CD4-positive, alpha-beta T cell treated with Interleukin-6 at 100 ng/mL for 8 hours (primary cell): ENCODE measurements at places on chromosomes 1 and 21.
A peak's percentile ranks its signal among the peaks of the same experiment; 100 is the strongest.

GRCh38 chr1:206631085-206631509, 4.2 kb upstream of the DYRK3 start:
- no peak for DNase-seq

DNA sequence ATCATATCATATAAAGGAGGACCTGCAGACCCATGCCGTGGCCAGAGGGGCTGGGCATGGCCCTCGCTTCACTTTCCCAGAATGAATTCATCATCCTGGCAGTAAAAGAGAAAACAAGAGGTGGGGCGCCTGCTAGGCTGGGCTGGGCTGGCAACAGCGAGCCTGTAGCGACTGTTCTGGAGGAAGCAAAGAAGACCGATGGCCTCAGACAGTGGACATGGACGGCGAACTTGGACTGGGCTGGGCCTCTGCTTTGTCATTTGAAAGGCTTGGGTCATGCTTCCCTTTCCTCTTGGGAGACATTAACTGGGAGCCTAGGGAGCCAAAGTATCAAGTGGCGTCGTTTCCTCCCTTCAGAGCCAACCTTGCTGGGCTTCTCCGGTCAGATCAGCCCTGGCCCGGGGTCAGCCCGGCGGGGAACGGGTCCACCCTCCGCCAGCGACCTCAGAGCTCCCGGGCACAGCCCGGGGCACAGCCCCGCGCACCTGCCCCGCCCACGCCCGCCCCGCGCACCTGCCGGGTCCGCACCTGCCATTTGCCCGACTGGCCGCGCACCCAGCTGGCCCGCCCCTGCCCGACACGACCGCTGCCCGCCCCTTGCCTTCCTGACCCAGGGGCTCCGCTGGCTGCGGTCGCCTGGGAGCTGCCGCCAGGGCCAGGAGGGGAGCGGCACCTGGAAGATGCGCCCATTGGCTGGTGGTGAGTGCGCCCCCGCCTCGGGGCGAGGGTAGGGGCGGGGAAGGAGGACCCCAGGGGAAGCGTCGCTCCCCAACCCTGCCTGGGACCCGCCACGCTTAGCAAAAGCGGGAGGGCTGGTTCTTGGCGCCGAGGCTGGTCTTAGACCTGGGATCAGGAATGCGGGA, at the start of gene FAM3B:
Gene FAM3B (plus strand): TSS at position 602 of the 863 bp plus-strand sequence. CDS start 79 bp downstream, at position 681.
- DNase-seq, result no peak

DNA sequence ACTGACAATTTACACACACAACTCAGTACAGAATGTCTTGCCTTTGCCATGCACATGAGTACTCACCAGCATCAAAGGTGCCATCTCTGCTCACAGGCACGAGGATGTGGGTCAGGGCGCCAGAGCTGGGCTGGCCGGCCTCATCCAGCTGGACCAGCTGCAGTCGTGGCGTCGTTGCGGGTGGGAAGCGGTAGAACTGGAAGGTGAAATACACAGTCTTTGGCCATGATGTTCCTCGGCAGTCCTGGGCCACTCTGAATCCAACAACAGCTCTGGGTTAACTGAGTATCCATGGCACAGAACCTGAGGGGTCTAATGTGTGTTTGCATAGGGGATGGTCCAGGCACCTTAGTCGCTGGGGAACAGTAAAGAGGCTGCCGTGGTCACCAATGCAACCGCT, 87.7 kb downstream of the NPHP4 start:
- no peak for DNase-seq

DNA sequence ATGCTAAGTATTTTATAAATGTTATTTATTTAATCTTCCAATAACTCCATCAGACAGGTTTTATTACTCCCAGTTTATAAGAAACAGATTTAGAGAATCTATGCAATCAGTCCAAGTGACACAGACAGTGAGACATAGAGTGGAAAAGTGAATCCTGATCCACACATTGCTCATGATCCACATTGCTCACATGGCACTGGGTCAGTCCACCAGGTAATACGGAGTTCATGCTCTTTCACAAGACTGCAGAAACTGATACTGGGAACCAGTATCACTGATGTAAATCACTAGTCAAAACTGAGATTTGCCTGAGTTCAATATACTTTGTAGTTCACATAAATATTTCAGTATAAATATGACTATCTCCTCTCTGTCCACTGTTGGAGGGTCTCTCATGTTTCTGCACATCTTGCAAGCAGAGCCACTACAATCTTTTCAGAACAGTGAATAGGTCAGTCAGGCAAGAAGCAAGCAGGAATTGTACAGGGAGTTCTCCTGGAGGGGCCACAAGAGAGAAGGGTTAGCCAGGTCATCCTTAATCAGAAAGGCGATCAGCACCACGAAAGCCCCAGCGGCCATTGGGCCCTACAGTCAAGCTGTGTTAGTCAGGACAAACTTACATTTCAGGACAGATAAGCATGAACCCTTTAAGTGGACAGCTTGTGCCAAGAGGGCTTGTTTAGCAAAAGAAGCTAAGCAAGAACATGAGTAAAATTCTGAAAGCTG, 275.4 kb upstream of the NR5A2 start:
- no peak for DNase-seq

GRCh38 chr1:76021846-76022245, 52.7 kb upstream of the ST6GALNAC3 start:
- DNase-seq, result no peak

GRCh38 chr21:31675318-31675717, 15.8 kb downstream of the SOD1 start:
- no peak for DNase-seq

DNA sequence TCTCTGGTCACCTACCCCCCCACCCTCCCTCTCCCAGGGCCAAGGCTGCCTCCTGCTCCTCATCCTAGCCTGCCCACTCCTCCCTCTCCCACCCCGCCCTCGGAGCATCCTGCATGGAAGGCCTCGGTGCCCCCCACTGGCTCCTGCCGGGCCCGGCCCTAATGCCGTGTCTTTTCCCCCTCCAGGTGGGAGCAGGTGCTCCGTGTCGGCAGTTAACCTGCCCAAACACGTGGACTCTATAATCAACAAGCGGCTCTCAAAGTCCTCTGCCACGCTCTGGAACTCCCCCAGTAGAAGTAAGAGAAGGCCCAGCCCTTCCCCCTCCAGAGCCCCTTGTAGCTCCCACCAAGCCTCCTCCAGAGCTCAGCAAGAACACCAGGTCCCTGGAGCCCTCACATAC, 18.8 kb downstream of the MAP7D1 start:
- no peak for DNase-seq

- no peak for DNase-seq
These were observed 10.3 kb upstream of the SLC30A10 start for GRCh38 chr1:219938706-219939105.

DNA sequence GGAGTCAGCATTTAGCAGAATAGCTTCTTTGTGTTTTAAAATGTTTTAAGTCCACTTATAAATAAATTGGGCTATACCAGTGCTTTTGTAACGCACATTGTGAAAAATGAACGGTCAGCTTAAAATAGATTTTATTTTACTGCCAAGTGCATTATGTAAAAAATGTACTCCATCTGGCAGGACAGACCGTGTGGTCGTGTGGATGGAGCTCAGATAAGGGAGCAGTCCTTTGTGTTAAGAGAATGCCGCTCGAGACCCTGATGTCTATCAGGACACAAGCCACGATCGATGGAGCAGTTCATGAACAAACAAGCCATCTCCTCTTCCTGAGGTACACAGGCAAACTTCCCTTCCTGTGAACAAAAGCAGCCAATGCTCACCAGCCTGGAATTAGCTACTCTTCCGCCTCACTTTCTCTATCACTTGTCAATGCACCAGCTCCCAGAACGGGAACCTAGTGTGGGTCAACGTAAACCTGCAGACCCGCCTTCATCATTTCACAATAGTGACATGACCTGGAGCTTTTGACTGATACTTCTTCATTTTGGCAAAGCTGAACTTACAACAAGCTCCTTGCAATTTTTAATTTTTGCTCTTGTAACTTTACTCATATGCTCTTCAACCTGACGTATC, 243.5 kb downstream of the TGFB2 start:
- DNase-seq, result no peak

DNA sequence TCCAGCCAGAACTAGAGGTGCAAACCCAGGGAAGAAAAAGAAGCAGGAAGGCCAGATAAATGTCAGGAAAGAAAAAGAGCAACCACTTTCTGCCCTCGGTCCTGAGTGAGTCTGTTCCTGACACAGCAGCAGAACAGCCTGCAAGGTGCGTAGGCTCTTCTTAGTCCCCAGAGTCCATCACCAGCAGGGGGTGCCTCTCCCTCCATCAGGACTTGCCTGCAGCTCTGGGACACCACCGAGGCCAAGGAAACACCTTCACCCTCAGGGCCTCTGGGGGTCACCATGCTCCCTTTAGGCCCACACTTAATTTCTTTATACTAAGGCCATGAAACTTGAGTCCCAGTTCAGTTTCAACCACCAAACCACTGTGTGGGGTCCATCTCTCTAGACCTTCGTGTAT, 43.7 kb upstream of the NFASC start:
- DNase-seq, result no peak

DNA sequence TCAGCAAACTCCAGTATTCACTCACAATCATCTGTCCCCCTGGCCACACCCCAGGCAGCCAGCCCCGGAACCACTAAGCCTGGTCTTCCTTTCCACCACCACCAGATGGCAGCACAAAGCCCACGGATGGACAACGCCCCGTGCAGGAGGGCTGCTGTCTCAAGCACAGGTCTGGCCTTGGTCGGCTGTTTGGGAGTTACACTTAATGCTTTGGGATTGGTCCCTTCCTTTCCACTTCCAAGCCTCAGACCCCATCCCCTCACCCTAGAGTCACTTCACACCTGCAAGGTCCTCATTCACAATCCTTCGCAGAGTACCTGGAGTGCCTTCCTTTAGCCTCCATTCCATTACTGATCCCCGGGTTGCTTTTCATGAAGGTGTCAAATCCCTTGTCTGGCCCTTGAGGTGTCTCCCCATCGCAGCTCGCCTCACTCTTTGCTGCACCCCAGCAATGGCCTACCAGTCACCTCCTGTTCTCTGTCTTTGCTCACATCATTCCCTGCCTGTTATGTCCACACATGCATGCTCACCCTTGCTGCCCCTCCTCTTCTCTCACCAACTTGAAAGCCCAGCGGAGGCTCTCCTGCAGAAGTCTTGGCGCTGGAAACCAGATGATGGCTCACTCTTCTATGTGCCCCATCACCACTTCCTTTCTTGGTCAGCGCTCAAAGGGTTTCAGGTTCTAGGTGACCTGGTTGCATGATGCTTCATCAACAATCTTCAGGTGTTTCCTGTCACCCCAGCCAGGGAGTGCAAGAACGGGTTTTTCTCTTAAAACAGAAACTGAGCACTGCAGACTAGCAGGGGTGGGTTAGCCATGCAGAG, 24.9 kb upstream of the KCNA2 start:
- DNase-seq, result peak; percentile 89

DNA sequence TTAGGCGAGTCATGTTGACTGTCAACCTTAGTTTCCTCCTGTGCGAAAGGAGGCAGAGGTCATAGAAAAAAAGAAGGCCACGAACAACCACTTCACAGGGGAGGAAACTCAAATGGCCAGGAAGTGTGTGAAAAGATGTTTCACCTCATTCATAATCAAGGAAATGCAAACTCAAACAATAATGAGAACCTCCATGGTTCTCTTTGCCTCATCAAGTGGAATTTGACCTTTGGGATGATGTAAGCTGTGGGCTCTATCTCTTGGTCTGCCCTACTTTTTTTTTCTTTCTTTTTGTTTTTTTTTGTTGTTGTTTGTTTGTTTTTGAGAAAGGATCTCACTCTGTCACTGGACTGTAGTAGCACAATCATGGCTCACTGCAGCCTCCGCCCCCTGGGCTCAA, 55.9 kb upstream of the GRHL3 start:
- no peak for DNase-seq

DNA sequence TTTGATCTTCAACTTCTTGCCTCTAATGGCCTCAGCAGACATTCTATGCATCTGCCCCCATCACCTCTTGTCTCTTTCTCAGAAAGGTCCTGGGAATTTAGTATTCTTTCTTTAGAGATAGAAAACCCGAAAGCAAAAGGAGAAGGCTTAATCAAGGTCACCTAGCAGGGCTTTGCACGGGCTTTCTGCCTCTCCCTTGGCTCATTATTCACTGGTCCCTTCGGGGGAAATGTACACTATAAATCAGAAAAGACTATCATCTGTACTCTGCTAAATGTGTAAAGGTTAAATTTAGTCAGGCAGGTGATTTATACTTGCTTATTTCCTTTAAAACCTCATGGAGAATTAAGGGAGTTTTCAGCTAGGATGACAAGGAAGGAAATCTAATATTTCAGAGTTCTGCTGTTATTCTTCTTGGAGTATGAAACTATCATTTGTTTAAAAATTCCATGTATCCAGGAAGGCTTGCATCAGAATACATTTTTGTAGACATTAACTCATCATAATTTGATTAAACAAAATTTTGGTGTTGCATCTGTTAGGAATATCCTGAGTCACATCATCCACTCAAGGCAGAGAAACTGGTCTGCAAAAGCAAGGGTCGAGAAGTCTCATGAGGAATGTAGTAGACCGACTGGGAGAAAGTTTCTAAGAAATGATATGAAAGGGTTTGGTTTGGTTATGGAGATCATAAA, 124.6 kb downstream of the GABPA start:
- no peak for DNase-seq

GRCh38 chr1:157147906-157148700, 9.9 kb upstream of the ETV3 start:
- no peak for DNase-seq

DNA sequence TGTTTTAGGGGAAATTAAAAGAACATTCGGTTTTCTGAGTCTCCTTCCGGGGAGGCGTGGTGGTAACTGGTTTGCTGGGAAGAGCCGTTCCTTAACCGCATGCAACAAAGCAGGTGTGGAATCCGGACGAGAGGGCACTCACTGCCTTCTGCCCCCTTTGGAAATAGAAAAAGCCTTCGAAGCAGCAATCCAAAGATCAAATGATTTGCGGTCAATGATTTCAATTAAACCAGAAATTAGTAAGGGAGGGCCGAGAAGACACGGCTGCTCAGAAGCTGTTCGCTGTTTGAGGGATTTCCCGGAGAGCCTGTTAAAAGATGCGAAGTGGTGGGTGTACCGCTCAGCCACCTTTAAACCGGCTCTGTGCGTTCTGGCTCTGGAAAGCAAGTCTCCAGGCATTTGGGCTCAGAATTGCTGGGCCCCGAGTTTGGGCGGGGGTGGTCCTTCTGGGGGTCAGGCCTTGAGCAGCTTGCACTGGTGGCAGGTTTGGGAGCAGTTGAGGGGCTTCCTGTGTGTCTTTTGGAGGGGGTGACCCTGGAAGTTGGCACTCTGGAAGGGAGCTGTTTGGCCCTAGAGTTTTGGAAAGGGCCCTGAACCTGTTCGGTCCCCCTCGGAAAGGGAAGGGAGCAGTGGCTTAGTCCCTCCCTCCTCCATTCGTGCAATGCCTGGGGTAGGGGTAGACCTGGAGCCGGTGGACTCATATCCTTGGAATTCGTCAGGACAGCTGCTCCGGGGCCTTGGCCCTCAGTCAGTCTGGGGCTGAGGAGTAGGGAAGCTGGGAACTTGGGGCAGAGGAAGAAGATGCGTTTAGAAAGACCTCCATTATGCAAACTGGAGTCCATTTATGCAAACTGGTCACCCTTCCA, 3.1 kb downstream of the SIM2 start:
- DNase-seq, result no peak

DNA sequence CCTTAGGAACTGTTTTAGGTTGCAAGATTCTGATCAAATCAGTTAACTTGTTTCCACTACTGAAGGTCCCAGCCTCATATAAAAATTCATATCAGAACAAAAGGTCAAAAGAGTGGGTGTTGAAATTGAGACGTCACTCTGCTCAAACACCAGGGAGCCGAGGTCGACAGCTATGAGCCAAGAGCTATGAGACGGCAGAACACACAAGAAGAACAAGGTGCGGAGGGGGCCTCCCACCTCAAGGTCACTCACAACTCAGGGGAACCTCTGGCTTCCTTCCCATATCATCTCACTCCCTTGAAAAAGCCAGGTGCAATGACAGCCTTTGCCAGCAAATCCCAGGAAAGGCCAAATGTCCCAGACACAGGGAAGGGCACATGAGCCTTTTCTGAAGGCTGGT, 749 bp downstream of the SEC16B start:
- no peak for DNase-seq

GRCh38 chr1:25356848-25357247, 18.7 kb downstream of the TMEM50A start:
- no peak for DNase-seq
